Activated CD4-positive, alpha-beta memory T cell treated with anti-CD3 and anti-CD28 coated beads, Interleukin-2, amount 10 ng/mL, durations not matched to agents 7 days and 5 days (primary cell): ENCODE measurements at places on chromosomes 1 and 21.

GRCh38 chr1:25699500-25700143 is 83.0 kb downstream of the MAN1C1 start:
- no peak for DNase-seq

- no peak for DNase-seq
Measured at GRCh38 chr1:197844651-197845050, 57.8 kb upstream of the C1orf53 start.

DNA sequence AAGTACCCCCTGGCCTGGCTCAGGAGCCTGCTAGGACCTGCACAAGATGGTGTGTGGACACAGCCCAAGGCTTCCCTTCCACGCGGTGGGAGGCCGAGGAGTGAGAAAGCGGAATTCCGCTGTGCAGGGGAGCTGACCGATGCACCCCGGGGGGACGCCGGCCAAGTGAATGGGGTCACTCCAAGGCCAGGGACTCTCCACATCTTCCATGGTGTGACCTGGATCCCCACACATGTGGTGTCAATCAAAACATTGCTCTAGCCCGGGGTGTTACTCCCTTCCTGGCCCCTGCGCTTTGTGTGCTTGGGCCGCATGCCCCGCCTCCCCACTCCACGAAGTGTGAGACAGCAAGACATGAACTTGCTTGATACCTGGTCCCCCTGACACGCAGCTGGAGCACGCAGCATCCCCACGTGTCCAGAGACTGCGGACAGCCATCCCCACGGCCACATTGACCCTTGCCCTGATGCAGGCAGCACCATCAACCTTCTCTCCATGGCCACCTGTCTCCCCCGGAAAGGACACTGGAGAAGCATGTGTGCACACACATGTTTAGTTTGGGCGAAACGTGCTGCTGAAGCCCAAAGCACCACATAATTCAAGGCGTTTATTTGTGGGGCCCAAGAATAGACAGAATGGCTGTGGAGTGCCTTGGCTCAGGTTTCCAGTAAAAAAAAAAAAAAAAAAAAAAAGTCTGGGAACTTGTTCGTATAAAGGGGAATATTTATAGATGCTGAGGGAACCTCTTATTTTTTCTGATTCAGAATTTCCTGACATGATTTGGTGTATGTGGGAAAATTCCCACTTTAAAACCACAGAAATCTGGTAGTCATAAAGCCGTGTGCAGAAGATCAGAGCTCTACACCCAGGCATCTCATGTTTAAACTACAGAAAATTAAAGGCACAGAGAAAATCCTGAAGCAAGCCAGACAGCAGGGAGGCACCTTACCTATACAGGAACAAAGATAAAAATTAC is 171.7 kb downstream of the HUNK start:
- no peak for DNase-seq

DNA sequence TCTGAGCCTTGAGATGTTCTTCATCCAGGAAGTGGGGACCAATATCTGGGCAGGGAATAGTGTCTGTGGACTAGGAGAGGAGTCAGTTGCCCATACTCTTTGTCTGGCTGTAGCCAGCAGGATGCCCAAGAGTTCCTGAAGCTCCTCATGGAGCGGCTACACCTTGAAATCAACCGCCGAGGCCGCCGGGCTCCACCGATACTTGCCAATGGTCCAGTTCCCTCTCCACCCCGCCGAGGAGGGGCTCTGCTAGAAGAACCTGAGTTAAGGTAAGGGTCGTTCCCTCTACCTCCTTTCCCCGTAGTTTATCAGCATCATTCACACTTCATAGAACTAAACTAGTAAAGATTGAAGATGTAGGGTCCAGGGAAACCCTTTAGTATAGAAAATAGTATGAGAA is 3.4 kb upstream of the PPOX start:
- no peak for DNase-seq

GRCh38 chr21:17388226-17388625 is 124.6 kb upstream of the CXADR start:
- DNase-seq: no peak

- no peak for DNase-seq
Measured at GRCh38 chr1:184287001-184287400, 99.8 kb upstream of the C1orf21 start.

DNA sequence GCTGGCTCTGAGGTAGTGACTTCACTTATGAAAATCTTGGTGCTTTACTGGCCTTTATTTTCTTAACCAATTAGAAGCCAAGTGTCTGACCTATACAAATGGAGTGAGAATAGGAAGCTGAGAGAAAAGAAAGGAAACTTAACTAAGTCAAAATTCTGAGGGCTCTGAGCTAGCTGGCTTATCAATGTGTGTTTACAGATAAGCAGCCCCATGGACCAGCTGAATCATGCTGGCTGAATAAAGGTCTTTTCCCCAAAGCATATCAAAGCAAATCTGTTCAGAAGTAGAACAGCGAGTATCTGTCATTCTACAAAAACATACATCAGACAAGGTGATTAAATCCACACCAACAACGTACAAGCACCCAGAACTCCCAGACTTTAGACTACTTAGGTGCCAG is 117.2 kb downstream of the BRINP2 start:
- no peak for DNase-seq

DNA sequence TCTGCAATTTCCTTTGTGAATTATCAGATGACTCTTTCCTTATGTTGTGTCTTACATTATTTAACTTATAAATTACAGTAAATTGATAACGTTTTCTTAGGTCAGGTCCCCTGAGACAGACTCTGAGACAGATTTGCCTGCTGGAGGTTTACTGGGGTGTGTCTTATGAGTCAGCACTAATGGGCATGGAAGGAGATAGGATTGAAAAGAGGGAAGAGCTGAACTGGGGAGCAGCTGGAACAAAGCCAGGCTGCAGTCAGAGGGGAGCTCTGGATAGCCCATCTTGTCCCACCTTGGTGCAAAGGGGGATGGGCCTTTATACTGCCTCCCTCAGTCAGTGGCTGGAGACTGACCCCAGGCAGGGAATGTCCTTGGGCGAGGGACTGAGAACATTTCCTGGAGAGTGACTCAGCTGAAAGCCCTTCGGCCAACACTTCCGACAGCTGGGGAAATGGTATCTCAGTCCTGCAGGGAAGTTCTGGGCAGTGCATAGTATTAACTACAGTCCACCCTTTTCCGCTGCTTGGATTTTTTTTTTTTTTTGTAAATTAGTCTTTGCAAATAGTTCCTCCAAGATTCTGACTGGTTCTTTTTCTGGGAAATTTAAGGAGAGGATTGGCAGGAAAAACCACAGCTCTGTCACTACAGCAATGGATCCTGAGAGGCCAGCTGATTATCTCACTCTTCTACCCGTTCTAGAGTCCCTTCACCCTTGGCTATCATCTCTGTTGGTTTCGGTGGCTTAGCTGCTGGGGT is 39.1 kb upstream of the CDC42BPA start:
- no peak for DNase-seq

DNA sequence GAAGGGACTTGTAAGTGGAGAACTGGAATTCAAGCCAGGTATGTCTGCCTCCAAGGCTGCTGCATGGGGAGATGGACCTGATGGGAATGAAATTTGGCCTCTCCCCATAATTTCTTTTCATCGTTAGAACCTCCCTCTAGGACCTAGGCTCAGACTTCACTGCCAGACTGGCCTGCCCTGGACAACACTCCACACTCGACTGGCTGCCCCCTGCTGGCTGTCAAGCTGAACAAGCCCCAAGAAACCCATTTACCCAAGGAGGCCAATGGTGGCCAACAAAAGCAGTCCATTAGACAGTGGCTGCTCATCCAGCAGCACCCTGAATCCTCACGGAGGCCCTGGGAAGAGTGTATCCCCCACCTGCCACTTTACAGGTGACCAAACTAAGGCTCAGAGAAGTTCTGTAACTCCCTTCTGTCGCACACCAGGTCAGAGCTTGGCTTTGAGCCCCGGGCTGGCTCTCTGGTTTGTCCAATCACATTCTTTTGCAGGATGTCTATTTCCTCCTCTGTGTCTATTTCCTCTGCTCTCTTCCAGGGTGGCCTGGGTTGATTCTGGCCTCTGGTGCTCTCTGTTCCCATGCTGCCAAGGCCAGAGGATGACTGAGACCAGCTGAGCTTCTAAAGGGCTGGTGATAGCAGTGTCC is 3.8 kb downstream of the RNF186 start:
- peak; percentile 59 for DNase-seq

- no peak for DNase-seq
Measured at GRCh38 chr1:152167835-152168534, 9.0 kb upstream of the RPTN start.

GRCh38 chr1:8365661-8366362 is 47.9 kb downstream of the SLC45A1 start:
- no peak for DNase-seq
